NCI-H2081 (cell line): ENCODE measurements at places on chromosomes 6 and 20.

GRCh38 chr6:6654599-6655575 lies 66.4 kb downstream of the LY86 start:
- no peak for DNase-seq

- no peak for DNase-seq
These were observed 4.4 kb downstream of the MYLK2 start for GRCh38 chr20:31823360-31824124.

GRCh38 chr6:132675002-132675401 lies 16.0 kb upstream of the TAAR1 start:
- DNase-seq: no peak

DNA sequence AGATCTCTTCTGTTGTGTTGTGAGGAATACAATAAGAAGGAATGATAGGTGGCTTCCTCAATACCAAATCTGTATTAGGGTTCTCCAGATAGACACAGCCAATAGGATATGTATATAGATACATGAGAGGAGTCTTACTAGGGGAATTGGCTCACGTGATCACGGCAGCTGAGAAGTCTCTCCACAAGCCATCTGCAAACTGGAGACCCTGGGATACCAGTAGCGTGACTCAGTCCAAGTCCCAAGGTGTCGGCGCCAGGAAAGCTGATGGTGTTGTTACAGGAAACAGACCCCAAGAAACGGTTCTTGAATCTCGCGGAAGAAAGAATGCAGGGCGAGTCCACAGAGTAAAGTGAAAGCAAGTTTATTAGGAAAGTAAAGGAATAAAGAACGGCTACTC lies 61.4 kb downstream of the SYTL3 start:
- DNase-seq: no peak

DNA sequence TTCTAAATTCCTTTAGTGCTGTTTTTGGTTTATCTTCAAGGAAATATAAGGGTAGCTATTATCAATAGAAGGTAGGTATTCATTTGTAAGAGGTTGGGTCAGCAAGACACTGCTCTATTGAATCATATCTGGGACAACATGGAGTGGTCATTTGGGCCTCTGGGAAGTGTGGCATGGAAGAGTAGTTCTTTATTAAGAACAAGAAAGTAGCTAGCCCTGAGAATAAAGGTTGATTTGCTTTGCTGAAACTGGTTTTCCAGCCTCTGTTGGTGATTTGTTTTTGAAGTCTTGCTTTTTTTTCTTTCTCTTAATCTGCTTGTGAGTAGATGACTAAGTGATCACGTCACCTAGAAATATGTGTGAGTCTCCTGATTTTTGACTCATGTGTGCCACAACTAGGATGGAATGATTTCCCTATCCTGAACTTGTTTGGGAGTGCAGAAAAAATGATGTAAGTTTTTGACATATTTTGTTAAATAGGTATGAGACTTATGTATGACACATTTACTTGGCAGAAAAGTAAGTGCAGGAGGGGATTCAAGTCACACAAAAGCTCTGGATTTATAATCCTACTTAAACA lies 381.8 kb downstream of the CENPW start:
- no peak for DNase-seq

DNA sequence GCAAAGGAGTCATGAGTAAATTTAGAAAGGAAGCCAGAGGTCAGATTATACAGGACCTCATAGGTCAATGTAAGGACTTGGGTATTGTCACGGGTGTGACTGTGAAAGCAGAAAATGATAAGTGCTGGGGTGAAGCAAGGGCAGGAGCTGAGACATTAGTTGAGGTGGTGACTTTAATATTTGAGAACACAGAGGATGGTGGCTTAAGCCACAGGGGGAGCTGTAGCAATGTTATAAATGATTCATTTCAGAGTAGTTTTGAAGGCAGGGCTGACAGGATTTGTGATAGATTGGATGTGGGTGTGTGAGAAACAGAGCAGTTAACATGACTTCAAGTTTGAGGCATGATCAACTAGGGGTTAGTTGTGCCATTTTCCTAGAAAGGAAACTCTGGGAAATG lies 659.9 kb downstream of the EPM2A start:
- no peak for DNase-seq
